ENCODE measurements at places on chromosomes 12 and 14.
A peak's percentile ranks its signal among the peaks of the same experiment; 100 is the strongest.

GRCh38 chr12:19428246-19428645 lies 11.0 kb upstream of the AEBP2 start:
- no peak for DNase-seq

DNA sequence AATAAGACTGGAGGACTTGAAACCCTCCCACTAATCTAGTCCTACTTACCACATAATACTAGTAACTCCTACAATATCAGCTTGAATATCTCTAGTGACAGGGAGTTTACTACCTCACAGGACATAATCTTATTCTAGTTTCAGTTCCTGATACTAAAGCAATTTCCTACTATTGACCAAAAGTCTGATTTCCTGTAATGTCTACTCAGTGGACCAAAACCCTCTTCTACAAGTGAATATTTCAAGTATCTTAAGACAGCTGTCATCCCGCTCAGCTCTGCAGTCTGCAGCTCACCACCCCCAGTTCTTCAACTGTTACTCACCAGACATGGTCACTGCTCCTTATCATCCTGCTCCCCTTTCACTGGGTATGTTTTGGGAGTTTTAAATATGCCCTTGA lies 70.8 kb upstream of the TMCC3 start:
- no peak for DNase-seq

- DNase-seq: no peak
Observed at GRCh38 chr12:26744697-26745440, 88.1 kb downstream of the ITPR2 start.

DNA sequence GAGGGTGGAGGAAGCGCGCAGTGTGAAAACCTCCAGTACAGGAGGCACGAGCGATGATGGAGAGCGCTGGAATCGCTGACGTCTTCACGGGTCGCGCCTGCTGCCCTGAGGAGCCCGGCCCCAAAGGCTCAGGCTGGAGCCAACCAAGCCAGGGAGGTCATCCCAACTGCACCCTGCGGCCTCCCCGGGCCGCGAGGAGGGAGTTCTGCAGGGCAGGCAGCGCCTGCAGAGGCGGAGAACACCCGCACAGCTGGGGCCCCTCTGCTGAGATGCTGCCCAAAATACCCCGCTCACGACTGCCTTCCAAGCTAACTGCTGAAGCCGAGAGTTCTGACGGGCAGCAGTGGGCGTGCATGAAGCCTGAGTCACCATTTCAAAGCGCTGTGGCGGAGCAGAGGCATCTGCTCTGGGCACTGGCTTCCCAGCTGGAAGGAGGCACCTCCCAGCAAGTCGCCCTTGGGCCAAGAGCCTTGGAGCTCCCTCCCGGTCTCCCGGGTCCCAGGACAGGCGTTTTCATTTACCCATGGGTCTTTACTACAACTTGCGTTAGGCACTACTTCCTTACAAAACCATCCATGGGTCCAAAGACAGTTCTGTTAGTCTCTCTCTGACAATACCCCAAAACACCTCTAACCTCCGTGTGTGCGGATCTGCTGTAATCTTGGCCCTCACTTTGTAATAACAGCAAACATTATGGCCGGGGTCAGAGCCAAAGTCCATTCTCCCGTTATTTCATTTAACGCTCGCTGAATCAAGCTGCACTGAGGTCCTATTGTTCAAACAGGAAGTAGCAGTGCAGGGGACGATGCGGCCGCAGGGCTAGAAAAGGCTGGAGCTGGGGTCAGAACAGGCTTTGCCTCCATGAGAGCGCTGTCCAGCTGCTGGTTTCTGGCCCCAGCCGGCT lies 60.1 kb upstream of the RIMBP2 start:
- peak; percentile 52 for DNase-seq

GRCh38 chr14:52119030-52119429 lies 50.2 kb upstream of the NID2 start:
- no peak for DNase-seq

GRCh38 chr14:101518611-101519473 lies 42.5 kb upstream of the DIO3 start:
- DNase-seq: no peak

GRCh38 chr12:106269150-106269771 lies 21.4 kb upstream of the CKAP4 start:
- DNase-seq: no peak

GRCh38 chr12:101759396-101760047 lies 20.3 kb upstream of the SYCP3 start:
- DNase-seq: peak; percentile 14

DNA sequence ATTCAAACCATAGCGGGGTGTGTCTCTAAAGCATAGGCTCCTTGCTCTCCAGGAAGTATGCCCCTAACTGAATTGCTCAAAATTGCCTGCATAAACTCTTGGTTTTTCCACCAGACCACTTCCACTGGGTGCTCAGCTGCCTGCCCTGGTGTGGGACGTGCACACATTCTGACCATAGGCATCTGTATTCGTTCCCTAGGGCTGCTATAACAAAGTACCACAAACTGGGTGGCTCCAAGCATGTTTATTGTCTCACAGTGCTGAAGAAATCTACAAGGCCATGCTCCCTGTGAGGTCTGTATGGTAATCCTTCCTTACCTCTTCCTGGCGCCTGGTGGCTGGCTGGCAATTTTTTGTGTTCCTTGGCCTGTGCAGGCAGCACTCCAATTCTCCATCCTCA lies 16.4 kb upstream of the GALNT6 start:
- DNase-seq: peak; percentile 92

GRCh38 chr12:71865166-71865713 lies 25.7 kb downstream of the TBC1D15 start:
- DNase-seq: peak; percentile 59

- no peak for DNase-seq
Observed at GRCh38 chr12:78338054-78338785, 507.5 kb downstream of the NAV3 start.

DNA sequence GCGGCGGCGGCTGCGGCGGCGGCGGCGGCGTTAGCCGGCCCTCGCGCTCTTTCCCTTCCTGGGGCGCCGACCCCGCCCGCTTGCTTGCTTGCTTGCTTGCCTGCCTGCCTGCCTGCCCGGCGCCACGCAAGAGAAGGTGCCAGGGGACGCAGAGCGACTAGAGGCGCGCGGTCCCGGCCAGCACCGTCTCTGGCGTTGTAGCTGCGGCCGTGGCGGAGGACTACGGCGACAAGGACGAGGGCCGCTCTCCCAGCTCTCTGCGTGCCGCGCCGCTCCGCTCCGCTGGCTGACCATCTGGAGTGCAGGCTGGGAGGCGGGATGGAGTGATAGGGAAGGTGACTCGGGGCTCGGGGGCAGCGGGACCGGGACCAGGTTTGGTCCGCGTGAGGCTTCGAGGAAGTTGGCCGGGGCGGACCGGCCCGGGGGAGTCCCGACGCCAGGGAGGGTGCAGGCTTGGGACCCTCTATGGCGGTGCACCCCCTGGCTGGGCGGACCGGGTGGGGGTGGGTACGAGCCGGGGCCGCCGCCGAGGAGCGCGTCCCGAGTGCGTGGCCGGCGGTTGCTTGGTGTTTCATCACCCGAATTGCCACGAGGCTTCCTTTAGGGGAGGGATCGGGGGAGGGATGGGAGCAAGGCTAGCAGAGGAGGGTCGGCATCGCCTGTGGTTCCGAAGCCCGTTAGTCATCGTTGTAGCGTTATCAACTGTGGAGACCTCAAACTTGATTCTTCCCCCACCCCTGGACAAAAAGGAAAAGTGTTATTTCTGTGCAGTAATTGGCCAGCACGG lies 471 bp downstream of the XPOT start:
- peak; percentile 87 for DNase-seq

- DNase-seq: peak; percentile 37
Observed at GRCh38 chr12:237026-237815, 23.3 kb upstream of the SLC6A12 start.

DNA sequence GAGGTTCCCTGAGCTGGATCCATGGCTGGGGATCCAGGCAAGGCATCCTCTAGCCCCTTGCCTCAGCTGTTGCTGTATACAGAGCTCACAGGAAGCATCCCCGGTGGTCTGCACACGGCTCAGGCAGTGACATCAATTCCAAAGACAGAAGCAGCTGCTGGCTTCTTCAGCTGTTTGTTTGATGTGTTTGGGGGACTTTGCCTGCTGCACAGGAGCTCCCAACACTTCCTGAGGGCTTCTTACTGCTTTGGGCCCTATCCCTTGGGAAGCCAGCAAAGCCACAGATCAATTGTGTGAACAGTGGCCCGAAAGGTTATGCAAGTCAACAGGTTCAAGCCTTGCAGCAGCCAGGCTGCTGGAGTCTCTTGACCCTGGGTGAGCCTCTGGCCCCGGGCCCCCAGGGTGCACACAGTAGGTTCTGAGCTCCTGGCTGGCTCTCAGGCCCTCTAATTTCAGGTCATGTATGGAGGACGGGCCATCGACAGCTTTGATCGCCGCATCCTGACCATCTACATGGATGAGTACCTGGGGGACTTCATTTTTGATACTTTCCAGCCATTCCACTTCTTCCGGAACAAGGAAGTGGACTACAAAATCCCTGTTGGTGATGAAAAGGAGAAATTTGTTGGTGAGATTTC lies 42.6 kb downstream of the CCDC92 start:
- DNase-seq: no peak

- DNase-seq: no peak
Observed at GRCh38 chr14:51482102-51482501, 169.6 kb upstream of the FRMD6 start.

GRCh38 chr14:76647697-76648298 lies 113.5 kb upstream of the VASH1 start:
- no peak for DNase-seq
